Type B pancreatic cell (in vitro differentiated cells): ENCODE measurements at places on chromosomes 4 and X.

DNA sequence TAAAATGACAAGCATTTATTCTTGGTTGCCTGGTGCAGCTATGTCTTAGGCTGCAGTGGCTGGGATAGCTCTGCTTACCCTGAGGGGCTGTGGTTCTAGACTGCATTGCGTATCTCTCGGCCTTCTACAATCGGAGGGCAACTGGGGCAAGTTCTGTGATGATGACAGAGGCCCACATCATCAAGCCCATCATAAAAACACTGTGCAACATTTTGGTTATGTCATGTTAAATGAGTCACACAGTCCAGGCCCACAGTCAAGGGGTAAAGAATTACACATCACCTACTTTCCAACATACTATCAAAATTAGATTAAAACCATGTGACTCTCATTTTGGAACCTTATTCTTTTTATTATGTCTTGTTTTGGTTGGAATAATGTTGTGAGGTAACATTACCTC, 120.2 kb upstream of the GUCY1A1 start:
- no peak for DNase-seq

GRCh38 chrX:25020391-25020904, 4.7 kb upstream of the ARX start:
- no peak for DNase-seq

- DNase-seq, result no peak
These were observed 104.0 kb upstream of the MBNL3 start for GRCh38 chrX:132592880-132593279.

DNA sequence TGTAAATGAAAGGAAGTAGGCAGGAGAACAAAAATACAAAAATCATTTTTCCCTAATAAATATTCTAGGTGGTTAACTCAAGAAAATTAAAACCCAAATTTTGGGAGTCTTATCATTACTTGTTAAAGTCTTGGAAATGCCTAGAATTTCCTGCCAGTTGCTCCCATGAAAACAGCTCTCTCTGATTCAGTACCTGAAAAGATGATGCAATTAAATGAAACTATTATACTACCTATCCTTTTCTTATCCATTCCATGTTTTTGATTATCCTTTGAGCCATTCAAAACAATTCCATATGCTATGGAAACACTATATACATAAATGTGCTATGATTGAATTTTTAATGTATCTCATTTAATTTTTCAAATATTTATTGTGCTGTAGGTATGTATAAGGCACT, 50.5 kb upstream of the AMELX start:
- no peak for DNase-seq

GRCh38 chr4:55758066-55758465, 61.5 kb upstream of the EXOC1L start:
- no peak for DNase-seq

- no peak for DNase-seq
These were observed 254.2 kb downstream of the NAF1 start for GRCh38 chr4:162912482-162912881.

GRCh38 chr4:143346206-143346605, 9.5 kb downstream of the GAB1 start:
- DNase-seq, result no peak

DNA sequence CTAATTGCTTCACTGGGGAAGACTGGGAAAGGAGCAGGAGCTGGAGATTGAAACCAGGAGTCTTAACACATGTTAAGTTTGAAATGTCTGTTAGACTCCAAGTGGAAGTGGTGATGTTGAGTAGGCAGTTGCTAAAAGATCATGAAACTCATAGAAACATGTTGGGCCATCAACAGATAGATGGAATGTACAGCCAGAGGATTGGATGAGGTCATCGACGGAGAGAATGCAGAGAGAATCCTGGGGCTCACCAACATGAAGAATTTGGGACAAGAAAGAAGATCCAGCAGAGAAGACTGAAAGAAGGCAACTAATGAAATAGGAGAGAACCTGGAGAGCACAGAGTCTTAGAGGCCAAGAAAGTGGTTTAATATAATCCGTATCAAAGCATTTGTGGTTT, 19.4 kb upstream of the TSPAN5 start:
- DNase-seq, result no peak

GRCh38 chr4:167717495-167717894, 374.8 kb upstream of the ANXA10 start:
- no peak for DNase-seq

DNA sequence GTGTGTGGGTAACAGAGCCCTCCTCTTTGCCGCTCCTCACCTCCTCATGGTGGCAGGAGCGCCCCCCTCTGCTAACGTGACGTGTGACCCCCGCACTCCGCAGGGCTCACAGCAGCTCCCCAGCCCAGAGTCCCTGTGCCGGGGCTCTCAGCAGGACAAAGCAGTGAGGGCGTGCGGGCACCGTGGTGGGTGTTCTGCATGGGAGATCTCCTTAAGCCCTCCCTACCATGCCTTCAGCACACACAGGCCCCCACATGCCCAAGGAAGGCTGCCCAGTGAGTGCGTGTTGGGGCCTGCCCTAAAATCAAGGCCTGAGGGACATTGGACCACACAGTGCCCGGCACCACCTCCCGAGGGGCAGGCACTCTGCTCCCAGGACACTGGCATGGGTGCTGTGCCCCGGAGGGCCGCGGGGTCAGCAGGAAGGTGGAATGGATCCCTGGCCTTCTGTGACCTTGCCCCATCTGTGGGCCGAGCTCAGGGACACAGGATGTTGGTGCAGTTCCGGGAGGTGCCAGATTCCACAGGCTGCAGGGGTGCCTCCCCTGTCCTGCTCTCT, 10.1 kb downstream of the PSAPL1 start:
- DNase-seq, result peak; percentile 67

GRCh38 chrX:114717921-114718320, 134.0 kb downstream of the HTR2C start:
- DNase-seq, result no peak

DNA sequence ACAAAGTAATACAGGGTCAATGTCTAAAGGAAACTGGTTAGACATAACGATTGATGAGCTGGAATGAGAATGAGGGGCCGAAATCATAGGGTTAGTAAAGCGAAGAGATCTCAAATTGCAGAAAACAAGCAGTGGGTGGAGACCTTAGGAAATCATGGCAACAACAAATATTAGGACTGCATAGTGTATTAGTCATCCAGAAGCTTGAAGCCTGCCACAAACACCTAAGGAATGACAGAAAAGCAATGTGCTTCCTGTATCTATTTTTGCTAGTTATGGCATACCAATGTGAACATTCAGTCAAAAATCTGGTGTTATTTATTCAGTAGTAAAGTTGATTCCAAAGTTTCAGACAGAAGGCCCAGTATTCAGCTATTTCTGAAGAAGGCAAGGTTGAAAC, 410.9 kb upstream of the CT83 start:
- DNase-seq, result no peak
